ENCODE measurements at places on chromosomes 12 and 14.

DNA sequence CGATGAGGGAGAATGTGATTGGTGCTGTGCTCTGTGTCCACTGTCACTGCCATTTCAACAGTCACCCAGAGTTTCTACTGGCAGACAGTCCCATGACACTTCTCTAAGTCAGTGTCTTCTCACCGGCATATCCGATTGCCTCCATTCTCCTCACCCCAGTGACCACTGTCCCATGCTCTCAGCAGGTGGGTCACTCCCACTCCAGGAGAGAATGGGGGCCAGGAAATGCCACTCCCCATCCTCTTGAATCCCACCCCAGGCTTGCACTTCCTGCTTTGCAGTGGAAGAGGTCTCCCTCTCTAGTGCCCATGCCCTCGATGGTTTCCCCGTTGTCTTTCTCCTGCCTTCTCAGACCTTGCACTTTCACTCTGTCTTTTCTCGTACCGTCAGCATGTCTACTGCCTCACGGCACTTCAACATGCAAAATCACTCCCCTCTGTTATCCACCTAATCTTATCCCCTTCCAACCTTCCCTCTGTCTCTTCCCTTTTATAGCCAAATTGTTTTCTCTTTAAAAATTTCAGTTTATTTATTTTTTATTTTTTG lies 2.2 kb upstream of the EP400 start:
- DNase-seq = no peak

DNA sequence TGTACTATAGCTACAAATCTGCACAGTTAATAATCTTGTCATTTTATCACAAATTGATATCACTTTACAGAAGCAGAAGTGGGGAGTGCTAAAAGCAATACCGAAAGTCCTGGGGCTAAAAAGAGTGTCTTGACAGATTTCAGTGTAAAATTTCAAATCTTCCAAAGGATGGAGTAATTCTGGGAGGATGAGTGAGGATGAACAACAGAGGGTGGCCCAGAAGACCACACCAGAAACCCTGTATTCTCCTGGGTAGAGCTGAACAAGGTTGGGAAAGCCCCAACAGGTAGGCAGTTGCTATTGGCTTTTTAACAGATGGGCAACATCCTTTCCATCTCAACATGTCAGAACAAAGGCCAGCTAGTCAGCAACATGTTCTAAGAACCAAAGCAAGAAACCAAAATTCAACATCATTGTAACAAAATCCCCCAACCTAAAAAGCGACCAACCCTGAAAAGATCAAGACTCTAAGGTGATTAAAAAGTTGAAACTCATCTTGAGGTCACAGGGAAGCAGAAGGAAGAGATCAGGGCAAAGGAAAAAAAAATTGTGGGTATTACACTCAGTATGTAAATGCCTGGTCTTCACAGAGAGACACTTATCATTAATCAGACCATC lies 38.8 kb downstream of the CBX5 start:
- no peak for DNase-seq

GRCh38 chr12:34021071-34021470 lies 1.2 kb upstream of the ALG10 start:
- DNase-seq = no peak

GRCh38 chr12:94062194-94062593 lies 86.2 kb upstream of the PLXNC1 start:
- DNase-seq = no peak

GRCh38 chr12:111643427-111643826 lies 42.3 kb downstream of the BRAP start:
- no peak for DNase-seq

DNA sequence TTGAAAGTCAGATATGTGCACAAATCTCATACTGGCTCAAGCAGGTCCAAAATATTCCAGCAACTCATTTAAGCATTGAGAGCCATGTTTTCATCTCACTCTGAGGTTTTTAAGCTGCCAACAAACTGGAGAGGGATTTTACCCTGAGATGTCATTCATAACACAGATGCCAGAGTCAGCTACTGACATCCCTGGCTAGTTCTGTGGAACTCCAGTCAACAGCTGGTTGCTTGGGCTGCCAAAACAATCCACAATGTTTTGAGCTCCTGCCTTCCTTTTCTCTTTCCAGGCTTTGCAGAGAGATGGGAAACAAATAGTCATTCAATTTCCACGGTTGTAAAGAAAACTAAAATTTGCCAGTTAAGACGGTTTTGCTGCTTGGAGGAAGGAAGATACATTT lies 621.2 kb upstream of the FBXO33 start:
- no peak for DNase-seq

- no peak for DNase-seq
Observed at GRCh38 chr14:32510815-32511214, 181.7 kb downstream of the AKAP6 start.

DNA sequence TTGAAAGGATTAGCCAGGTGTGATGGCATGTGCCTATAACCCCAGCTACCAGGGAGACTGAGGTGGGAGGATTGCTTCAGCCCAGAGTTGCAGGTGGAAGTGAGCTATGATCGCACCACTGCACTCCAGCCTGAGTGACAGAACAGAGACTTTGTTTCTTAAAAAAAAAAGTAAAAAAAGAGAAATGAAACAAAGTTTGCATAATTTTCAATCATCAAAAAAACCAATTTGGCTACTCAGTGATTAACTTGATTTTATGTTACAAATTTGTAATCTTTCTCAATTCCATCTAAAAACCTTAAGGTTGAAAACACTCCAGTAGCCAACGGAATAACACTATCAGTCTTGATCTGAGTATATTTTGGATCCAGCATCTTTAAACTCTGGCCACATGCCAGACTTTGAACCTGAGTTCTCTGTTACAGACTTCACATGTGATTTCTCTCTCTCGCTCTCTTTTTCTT lies 12.6 kb upstream of the DENND5B start:
- no peak for DNase-seq

- DNase-seq = peak; percentile 58
Observed at GRCh38 chr14:103260629-103261124, 73.4 kb upstream of the EIF5 start.

DNA sequence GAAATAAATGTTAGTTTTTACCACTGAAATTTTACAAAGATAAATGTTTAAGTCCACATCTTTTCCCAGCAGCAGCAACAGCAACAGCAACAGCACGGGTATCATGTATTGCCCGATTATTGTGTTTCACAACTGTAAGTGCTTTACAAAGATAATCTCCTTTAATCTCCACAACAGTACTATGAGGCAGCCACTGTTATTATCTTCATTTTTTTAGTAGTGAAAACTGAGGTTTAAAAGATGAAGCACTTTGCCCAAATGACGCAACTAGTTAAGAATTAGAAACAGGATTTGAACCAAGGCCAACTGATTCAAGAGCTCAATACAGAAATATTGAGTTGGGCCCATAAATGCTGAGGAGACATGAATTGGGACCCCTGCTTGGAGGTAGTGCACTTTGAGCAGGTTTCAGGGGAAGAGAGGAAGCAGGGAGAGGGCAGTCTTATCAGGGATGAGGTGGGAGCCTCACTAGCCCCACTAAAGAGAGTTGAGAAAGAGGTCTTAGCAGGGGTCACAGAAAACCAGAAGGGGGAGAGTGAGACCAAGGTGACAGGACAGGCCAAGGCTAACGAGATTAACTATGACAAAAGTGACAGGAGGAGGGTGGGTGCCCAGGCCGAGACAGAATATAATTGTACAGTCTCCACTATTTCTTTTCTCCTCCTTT lies 15.3 kb downstream of the KRT2 start:
- no peak for DNase-seq

GRCh38 chr12:122841544-122842321 lies 6.5 kb downstream of the HIP1R start:
- peak; percentile 15 for DNase-seq

- no peak for DNase-seq
Observed at GRCh38 chr14:30521899-30522736, 36.8 kb upstream of the G2E3 start.

All from SW 1271 (cell line).